ENCODE measurements at places on chromosomes 11 and 22.

- DNase-seq, result no peak
These were observed 1.9 kb downstream of the RHBDD3 start for GRCh38 chr22:29265929-29266328.

DNA sequence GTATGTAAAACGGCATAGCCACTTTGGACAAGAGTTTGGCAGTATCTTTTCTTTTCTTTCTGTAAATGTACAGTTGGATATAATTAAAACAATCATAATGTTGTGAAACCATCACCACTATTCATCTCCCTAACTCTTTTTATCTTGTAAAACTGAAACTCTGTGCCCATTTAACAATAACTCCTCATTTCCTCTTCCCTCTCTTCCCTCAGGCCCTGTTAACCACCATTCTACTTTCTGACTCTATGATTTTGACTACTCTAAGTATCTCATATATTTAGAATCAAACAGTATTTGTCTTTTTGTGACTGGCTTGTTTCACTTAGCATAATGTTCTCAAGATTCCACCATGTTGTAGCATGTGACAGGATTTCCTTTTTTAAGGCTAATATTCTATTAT lies 10.2 kb downstream of the SCUBE2 start:
- DNase-seq, result no peak

GRCh38 chr11:79487412-79487811 lies 46.6 kb upstream of the TENM4 start:
- no peak for DNase-seq

GRCh38 chr11:20111871-20112270 lies 48.4 kb downstream of the DBX1 start:
- DNase-seq, result no peak

DNA sequence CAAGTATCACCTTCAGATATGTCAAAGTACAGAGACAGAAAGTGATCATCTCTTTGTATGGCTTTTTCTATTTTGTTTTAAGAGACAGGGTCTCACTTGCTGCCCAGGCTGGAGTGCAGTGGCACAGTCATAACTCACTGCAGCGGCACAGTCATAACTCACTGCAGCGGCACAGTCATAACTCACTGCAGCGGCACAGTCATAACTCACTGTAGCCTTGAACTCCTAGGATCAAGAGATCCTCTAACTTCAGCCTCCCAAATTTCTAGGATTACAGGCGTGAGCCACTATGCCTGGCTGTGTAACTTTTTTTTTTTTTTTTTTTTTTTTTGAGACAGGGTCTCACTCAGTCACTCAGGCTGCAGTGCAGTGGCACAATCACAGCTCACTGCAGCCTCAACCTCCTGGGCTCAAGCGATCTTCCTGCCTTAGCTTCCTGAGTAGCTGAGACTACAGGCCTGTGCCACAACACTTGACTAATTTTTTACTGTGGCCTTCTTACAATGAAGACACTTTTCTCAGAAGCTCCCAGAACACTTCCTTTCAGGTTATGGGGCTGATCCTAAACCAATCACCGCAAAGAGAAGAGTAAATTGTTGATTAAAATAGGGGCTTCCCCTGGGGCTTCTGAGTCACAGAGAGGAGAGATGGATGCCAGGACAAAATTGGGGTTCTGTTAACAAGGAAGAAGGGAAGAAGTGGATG lies 9.0 kb upstream of the HIKESHI start:
- no peak for DNase-seq

DNA sequence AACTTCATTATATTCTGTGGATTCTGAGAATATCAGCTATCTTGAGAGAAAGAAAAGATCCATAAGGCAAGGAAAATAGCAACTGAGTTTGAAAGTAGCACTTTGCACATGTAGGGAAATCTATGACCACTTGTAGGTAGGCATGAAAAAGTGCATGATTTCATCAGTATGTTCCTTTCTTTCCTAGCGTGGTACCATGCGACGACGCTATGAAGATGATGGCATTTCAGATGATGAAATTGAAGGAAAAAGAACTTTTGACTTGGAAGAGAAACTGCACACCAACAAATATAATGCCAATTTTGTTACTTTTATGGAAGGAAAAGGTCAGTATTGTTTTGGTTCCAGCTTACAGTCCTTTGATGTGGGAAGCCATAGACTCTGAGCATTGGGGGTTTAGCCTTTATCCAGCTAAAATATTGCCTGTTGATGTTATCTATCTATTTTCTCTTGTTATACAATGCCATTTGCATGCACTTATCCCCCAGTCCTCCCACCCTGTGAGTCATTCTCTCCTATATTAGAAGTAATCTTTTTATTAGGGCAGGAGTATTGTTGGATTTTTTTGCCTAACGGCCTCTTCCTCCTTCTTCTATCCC lies 60.9 kb downstream of the KDM2A start:
- DNase-seq, result no peak

DNA sequence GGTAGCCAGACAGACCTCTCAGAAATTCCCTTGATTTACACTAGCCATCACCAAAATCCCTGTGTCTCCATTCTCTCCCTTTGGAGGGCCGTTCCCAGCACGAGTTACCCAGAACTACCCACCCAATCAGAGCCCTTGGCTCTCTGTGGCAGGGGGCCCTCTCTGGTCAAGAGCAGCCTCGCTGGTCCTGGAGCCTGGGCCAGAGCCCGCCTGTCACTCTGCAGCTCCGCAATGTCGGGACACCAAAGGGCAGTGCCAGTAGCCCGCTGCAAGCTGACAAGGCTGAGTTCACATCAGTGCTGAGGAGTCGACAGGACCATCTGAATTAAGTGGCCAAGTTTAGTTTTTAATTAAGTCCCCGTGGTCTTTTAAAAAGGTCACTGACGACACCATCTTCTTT lies 241.6 kb downstream of the ST3GAL4 start:
- DNase-seq, result no peak

DNA sequence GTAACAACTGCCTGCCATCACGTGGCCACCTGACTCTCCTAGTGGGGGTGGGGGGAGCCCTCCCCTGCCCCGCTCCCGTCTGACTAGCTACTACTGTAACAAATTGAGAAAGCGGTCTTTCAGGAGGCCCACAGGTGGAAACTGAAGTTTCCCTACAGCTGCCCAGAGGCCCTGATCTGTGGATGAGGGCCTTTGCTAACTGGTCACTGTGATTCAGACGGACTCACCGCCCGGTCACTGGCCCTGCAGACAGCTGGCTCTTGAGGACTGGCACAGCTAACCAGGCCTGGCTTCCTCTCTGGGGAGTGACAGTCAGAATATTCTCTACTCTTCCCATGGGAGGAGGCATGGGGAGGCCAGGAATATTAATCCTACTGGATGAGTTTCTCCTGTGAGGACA lies 116.8 kb downstream of the ARHGAP8 start:
- no peak for DNase-seq

DNA sequence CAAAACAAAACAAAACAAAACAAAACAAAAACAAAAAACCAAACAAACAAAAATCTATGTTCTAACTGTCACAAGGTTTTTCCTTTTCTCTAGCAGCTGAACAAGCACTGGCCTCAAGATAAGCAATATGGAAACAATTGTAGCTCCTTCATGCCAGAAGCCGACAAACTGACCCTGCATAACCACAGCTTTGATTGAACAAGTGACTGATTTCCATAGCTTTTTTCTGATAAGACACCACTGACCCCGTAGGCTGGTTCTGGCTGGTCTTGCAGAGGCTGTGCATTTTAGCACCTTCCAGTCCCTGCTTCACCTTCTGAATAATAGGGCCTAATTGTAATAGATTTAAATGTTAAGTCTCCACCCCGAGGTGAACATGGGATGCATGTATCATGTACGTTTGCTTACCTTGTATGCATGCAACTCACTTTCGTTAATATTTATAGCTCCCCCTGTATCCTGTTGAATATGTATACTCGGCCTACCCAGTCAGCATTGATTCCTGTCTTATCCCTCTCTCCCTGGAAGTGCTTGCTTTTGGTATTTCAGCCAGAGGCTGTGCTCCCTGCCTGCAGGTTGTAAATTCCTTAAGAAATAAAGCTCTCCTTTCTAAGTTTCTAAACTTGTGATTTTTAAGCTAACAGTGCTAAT lies 49.6 kb downstream of the CNTF start:
- DNase-seq, result no peak

GRCh38 chr11:116687458-116688201 lies 85.2 kb downstream of the BUD13 start:
- DNase-seq, result no peak

All from ecto neural progenitor cell (in vitro differentiated cells).